ENCODE measurements at places on chromosomes 7 and 10. TPM values are rescaled to one million over a fixed set of nuclear protein-coding genes. Genes with fewer than 3 reads are reported as not detected.

DNA sequence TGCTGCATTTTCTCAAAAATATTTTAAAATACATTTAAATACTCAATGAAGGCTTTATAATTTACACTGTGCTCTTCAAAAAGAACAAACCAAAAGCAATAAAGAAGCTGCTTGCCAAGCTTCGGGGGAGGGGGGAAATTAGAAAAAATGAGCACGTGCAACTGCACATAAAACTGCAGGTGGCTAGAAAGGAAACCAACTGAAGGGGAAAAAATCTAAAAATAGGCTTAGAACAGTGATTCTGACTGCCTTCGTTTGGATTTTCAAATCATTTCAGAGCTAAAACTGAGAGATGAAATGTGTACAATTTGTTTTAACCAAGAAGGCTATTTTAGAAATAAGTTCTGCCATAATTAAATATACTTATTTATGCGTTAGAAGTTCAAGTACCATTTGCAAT lies 61.4 kb downstream of the ABI1 start:
- no peak for DNase-seq

GRCh38 chr7:86920154-86920553 lies 139.3 kb downstream of the ELAPOR2 start:
- no peak for DNase-seq

DNA sequence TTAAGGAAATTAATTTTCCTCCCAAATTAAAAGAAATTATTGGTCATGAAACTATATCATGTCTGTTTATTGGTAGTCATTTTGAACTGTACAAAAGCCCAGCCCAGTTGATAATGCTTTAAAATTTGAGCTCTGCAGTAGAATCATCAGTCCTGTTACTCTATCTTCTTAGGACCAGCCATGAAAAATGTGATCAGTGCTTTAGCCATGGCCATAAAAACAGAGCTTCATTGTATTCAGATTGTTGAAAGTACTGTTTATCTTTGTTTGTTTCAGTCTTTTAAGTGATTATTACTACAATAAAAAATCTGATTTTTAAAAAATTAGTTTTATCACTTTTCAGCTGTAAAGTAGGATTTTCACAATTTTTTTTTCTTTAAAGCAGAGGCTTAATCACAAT lies 13.7 kb upstream of the TFAM start:
- no peak for DNase-seq

- no peak for DNase-seq
These were observed 66.7 kb downstream of the PRKG1 start for GRCh38 chr10:51141010-51141409.

- DNase-seq: no peak
These were observed 341.0 kb upstream of the PHF14 start for GRCh38 chr7:10632712-10633111.

The PI4K2A gene
- total RNA-seq: 32.5 TPM

Measured in LHCN-M2 (cell line).